Central memory CD8-positive, alpha-beta T cell (primary cell): ENCODE measurements at places on chromosomes 6 and 20.

- no peak overlapping the region for H3K27ac ChIP-seq
- DNase-seq: no peak
- H3K4me1 ChIP-seq: no peaks in the 10 kb centered on the region
- H3K36me3 ChIP-seq: no peaks in the 10 kb centered on the region
- H3K27me3 ChIP-seq: no peaks in the 10 kb centered on the region
- no peak overlapping the region for H3K4me3 ChIP-seq
Measured at GRCh38 chr6:21992178-21992967, 304.5 kb downstream of the PRL start.

GRCh38 chr6:120874422-120874821 is 459.9 kb downstream of the TBC1D32 start:
- peaks cover 3% of the 10 kb centered on the region for H3K36me3 ChIP-seq
- DNase-seq: no peak
- H3K27ac ChIP-seq: no peak overlapping the region
- H3K4me1 ChIP-seq: no peaks in the 10 kb centered on the region
- no peak overlapping the region for H3K4me3 ChIP-seq
- no peaks in the 10 kb centered on the region for H3K27me3 ChIP-seq

- no peak overlapping the region for H3K4me3 ChIP-seq
- peaks cover 3% of the 10 kb centered on the region for H3K36me3 ChIP-seq
- peaks cover 83% of the 10 kb centered on the region for H3K27me3 ChIP-seq
- H3K4me1 ChIP-seq: no peaks in the 10 kb centered on the region
Measured at GRCh38 chr20:46139908-46140482, 21.9 kb downstream of the CD40 start.

- H3K4me1 ChIP-seq: peaks cover 69% of the 10 kb centered on the region
- H3K36me3 ChIP-seq: peaks cover 94% of the 10 kb centered on the region
- H3K27me3 ChIP-seq: no peaks in the 10 kb centered on the region
Measured at GRCh38 chr6:158772851-158773371, 46.3 kb downstream of the EZR start.

- H3K4me3 ChIP-seq: no peak overlapping the region
- no peaks in the 10 kb centered on the region for H3K36me3 ChIP-seq
- H3K27ac ChIP-seq: no peak overlapping the region
- no peaks in the 10 kb centered on the region for H3K4me1 ChIP-seq
- DNase-seq: no peak
Measured at GRCh38 chr6:39794231-39794630, 2.1 kb downstream of the DAAM2 start.

DNA sequence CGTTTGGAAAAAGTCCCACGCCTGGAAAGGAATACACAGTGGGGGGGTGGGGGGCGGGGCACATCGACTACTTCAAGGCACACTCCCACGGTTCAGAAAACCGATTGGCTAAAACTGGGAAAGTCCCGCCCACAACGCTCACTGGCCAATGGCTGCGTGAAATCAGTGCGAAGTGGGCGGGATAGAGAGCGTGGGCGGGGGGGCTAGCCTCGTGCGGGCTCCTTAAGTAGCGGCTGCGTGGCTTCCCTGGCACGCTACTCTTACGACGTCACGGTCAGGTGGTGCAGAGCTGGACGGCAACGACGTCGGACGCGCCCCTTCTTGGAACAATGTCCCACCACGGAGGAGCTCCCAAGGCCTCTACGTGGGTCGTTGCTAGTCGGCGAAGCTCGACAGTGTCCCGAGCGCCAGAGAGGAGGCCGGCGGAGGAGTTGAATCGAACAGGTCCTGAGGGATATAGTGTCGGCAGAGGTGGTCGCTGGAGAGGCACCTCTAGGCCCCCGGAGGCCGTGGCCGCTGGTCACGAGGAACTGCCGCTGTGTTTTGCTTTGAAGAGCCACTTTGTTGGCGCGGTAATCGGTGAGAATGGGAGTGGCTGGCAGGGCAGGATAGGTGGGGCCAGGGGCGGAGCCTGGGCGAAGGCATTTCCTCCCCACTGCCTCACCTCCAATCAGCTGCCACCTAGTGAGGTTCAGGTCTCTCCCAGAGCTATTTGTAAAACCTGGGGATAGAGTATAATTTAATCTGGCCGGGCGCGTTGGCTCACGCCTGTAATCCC is at the start of gene DDX43:
Gene DDX43 (plus strand): TSS at position 252 of the 778 bp plus-strand sequence. CDS start 78 bp downstream, at position 330.
- peak within 1 kb of the TSS; percentile 72 for H3K4me3 ChIP-seq
- peak; percentile 33 for DNase-seq
- H3K4me1 ChIP-seq: peaks cover 15% of the 10 kb centered on the region
- peak within 1 kb of the TSS; percentile 93 for H3K27ac ChIP-seq
- no peaks in the 10 kb centered on the region for H3K27me3 ChIP-seq

- H3K27ac ChIP-seq: no peak overlapping the region
- H3K27me3 ChIP-seq: no peaks in the 10 kb centered on the region
Measured at GRCh38 chr20:16351415-16351814, 221.8 kb downstream of the KIF16B start.

GRCh38 chr6:156474507-156475120 is 302.6 kb upstream of the ARID1B start:
- no peaks in the 10 kb centered on the region for H3K36me3 ChIP-seq
- no peak overlapping the region for H3K4me3 ChIP-seq
- H3K4me1 ChIP-seq: no peaks in the 10 kb centered on the region
- peaks cover 26% of the 10 kb centered on the region for H3K27me3 ChIP-seq
- no peak overlapping the region for H3K27ac ChIP-seq
- DNase-seq: no peak

DNA sequence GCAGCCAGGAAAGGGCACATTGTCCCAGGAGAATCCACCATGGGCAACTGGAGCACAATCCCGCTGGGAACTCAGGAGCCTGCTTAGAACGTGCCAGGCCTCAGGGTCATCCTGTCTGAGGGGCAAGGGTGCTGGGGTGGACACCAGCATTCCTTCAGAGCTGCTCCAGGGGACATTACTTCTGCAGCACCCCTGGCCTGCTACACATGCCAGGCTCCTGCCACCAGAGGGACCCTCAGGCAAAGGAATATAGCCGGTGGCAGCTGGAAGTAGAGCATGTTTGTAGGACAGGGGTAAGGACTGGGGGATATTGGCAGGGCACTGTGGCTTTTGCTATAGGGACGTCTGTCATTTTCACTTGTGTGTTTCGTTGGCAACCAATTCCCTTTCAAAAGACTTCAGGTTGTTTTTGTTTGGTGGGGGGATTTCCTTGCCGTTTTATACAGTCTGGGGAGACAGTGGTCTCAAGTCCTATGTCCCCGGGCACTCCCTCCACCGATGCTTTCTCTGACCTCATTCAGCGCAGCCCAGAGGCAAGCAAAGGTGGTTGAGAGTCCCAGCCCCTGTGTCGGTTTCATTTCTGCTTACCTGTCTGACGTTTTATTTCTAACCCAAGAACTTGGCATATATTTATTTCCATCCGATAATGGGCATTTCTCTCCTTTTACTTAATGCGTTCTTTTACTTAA is 130.8 kb downstream of the JPH2 start:
- peaks cover 1% of the 10 kb centered on the region for H3K36me3 ChIP-seq
- H3K27ac ChIP-seq: no peak overlapping the region
- no peaks in the 10 kb centered on the region for H3K4me1 ChIP-seq

- peaks cover 30% of the 10 kb centered on the region for H3K4me1 ChIP-seq
- H3K36me3 ChIP-seq: no peaks in the 10 kb centered on the region
- no peak overlapping the region for H3K4me3 ChIP-seq
- DNase-seq: no peak
Measured at GRCh38 chr6:85402071-85402470, 47.8 kb upstream of the NT5E start.

DNA sequence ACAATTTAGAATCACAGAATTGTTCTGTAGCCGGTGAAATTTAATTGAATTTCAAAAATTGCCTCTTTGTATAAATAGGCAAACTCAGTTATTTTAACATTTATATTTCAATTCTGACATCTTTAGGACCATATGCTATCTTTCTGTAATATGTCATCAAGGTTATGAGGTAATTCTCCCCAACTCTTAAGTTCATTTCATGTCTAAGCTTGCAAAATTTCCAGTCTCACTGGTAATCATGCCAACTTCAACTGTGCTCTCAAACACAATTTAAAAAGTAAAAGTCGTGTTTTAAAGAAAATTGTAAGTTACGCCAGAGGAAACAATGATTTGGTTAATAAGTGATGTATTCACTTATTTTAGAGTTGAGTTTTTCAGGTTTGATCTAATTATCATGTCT is 1.4 kb downstream of the NCOA7 start:
- H3K27ac ChIP-seq: no peak overlapping the region
- H3K4me1 ChIP-seq: peaks cover 50% of the 10 kb centered on the region
- DNase-seq: no peak
- peak overlapping the region; percentile 95 for H3K4me3 ChIP-seq
- no peaks in the 10 kb centered on the region for H3K27me3 ChIP-seq
- peaks cover 15% of the 10 kb centered on the region for H3K36me3 ChIP-seq

- no peaks in the 10 kb centered on the region for H3K36me3 ChIP-seq
- H3K27ac ChIP-seq: peak overlapping the region; percentile 55
- H3K4me3 ChIP-seq: no peak overlapping the region
- no peaks in the 10 kb centered on the region for H3K27me3 ChIP-seq
Measured at GRCh38 chr6:21438986-21439352, 154.6 kb upstream of the SOX4 start.

DNA sequence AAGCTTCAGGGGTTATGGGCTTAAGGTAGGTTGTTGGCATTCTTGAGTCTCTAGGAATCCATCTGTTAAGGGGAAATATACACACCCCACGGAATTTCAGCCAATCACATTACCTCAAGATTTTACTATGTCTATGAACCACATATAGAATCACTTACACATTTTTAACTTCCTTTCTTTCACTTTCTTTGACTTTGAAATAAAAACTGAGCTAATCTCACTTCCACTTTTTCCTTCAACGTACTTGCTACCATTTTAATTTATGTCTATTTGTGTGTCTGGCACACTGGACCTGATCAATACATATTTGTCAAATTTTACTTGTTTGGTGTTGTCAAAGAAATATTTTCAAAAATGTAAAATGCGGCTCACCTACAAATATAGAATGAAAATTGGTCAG is 545.4 kb upstream of the JAG1 start:
- H3K36me3 ChIP-seq: no peaks in the 10 kb centered on the region
- DNase-seq: no peak
- H3K4me1 ChIP-seq: no peaks in the 10 kb centered on the region
- no peaks in the 10 kb centered on the region for H3K27me3 ChIP-seq
- H3K4me3 ChIP-seq: no peak overlapping the region

DNA sequence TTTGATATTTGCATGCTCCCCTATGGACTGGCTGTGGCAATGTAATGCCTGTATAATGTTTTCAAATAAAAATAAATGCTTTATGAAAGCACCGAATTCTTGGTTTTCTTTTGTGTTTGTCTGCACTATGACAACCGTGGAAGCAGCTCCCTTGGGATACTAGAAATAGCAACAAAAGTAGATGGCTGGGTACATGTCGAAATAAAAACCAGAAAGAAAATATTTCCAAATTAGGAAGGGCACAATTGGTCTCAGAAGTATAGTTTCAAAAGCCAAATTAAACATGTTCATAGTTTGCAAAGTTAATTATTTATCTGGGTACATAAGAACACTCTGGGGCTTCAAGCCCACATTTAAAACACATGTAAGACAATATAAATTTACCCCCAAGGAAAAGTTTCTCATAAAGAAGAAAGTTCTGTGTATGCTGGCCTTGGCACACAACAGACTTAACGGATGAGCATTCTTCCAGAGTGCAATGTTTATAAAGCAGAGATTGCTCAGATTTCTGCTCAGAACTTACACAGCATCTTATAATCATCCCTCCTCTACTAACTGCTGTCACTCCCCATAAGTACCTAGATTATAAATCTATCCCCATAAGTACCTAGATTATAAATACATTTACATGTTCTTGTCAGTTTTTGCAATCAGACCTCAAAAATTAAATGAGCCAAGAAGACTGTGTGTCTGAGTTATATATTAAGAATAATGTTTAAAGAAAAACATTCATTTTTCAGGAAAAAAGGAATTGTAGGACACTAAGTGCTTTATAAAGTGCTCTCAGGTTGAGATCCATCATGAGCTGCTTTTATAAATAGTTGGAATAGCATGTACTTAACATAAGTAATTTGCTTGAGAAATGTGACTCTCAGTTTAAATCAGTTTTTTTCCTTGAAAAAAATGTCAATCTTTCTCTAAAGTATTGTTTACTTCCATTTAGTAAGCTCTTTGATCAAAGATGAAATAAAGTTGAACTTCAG is 230.2 kb upstream of the PLN start:
- no peaks in the 10 kb centered on the region for H3K36me3 ChIP-seq
- peaks cover 20% of the 10 kb centered on the region for H3K27me3 ChIP-seq
- H3K4me3 ChIP-seq: no peak overlapping the region
- no peak for DNase-seq
- H3K27ac ChIP-seq: no peak overlapping the region

- H3K4me1 ChIP-seq: peaks cover 21% of the 10 kb centered on the region
- no peaks in the 10 kb centered on the region for H3K27me3 ChIP-seq
Measured at GRCh38 chr6:44234101-44235025, 11.0 kb downstream of the SLC29A1 start.

GRCh38 chr6:44020148-44020547 is 107.1 kb downstream of the MRPL14 start:
- no peaks in the 10 kb centered on the region for H3K36me3 ChIP-seq
- H3K27me3 ChIP-seq: peaks cover 26% of the 10 kb centered on the region
- DNase-seq: no peak
- H3K4me1 ChIP-seq: no peaks in the 10 kb centered on the region
- peak overlapping the region; percentile 58 for H3K27ac ChIP-seq

GRCh38 chr6:159056003-159056402 is 11.2 kb upstream of the TAGAP start:
- H3K4me3 ChIP-seq: peak overlapping the region; percentile 57
- H3K36me3 ChIP-seq: no peaks in the 10 kb centered on the region
- peaks cover 66% of the 10 kb centered on the region for H3K4me1 ChIP-seq
- H3K27ac ChIP-seq: peak overlapping the region; percentile 61
- no peaks in the 10 kb centered on the region for H3K27me3 ChIP-seq

DNA sequence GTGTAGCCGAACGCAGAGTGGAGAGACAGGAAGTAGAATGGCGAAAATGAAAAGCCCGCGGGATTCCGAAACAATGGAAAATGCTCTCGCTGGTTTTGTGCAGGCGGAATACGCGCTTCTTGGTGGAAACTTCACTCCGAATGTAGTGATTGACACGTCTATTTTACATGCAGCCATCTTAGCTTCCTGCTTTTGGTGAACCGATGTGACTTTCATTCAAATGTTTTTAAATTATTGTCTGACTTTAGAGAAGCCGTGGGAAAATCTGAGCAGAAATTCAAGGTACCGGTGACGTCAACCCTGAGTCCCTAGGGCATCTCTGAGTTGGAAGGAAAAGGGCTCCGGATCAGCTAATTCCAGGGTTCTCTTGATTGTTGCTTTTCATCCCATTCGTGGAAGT is 11.4 kb downstream of the GPX5 start:
- H3K27ac ChIP-seq: peak overlapping the region; percentile 74
- peaks cover 100% of the 10 kb centered on the region for H3K27me3 ChIP-seq
- H3K4me3 ChIP-seq: peak overlapping the region; percentile 54
- H3K4me1 ChIP-seq: peaks cover 6% of the 10 kb centered on the region
- peaks cover 4% of the 10 kb centered on the region for H3K36me3 ChIP-seq

GRCh38 chr6:31355583-31355948 is 1.4 kb downstream of the HLA-B start:
- peak overlapping the region; percentile 99 for H3K4me3 ChIP-seq
- peaks cover 79% of the 10 kb centered on the region for H3K36me3 ChIP-seq
- H3K27ac ChIP-seq: peak overlapping the region; percentile 100
- H3K4me1 ChIP-seq: peaks cover 85% of the 10 kb centered on the region

DNA sequence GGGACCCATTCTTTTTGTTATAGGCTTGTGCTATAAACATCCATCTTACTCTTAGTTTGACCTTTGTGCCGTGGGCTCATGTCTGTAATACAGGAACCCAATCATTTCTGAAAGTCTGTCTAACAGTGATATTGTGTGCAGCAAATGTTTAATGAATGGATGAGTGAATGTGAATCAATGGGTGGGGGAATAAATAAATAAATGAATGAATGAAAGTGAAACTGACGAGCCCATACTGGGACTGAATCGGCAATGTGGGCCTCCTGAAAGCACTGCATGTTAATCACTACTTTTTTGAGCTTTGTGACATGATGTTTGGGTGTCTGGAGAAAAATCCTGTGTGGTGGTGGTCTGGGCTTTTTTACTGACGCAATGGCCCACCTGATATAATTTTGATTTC is 175.0 kb downstream of the GMPR start:
- peak overlapping the region; percentile 65 for H3K4me3 ChIP-seq
- H3K4me1 ChIP-seq: peaks cover 41% of the 10 kb centered on the region
- H3K27me3 ChIP-seq: no peaks in the 10 kb centered on the region
- H3K36me3 ChIP-seq: peaks cover 9% of the 10 kb centered on the region
- no peak for DNase-seq
